ENCODE measurements at places on chromosomes 2 and 18.

DNA sequence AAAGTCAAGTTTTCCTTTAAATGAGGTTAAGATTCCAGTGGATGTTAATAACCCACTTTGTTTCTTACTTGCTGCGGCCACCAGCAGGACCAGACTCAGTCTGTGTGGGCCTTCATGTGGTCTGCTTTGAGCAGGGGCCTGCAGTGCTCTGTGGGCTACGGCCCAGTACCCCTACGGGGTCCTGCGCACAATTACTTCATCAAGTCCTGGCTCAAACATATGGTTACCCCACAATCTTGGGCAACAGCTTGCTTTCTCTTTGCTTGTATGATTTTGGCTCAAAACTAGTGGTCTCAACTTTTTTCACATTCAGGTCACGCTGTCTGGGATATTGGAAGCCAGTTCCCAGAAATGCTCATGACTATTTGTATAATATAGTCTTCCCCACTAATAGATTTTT lies 64.2 kb downstream of the PTPN2 start:
- no peak for DNase-seq

DNA sequence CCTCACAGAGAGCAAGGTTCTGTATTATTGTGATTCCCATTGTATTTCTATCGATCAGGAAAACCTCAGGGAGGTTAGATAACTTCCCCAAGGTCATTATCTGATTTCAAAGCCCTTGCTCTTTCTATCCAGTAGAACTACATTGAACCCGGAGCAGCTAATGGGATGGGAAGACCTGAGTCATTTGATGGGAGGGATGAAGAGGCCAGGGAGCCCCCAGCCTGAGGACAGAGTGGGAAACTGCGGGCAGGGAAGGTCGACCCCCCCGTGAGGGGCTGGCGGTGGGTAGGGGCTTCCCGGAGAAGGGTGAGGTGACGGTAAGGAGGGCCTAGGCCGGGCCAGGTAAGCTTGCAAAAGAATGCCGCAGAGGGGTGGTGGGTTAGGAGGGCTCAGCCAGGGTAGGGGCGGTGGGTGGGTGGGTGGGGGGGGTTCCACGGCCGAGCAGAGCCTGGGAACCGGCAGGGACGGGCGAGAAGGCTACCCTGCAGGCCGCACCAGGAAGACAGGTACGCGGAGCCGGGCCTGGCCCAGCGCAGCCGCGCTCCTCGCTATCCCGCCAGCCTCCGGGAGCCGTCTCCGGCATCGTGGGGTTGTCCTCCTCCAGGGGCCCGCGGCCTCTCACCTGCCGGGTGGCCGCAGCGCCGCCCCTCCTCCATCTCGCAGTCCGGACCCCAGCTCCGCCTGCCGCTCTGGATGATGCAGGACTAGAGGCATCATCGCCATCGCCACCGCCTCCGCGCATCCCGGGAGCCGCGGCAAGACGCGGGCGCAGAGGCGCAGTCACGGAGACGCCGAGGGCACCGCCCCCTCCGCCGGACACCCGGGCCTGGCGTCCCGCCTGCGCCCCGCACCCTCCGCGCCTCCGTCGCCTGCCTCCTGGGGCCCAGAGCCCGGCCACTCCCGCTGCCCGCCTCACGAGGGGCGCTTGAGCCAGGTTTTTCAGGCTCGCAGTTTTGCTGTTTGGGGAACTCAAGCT lies at the start of gene GPR75:
TSS of gene GPR75 (minus strand) at position 762 of the 976 bp plus-strand sequence. CDS start 5,211 bp downstream, outside the sequence.
- DNase-seq, result no peak

DNA sequence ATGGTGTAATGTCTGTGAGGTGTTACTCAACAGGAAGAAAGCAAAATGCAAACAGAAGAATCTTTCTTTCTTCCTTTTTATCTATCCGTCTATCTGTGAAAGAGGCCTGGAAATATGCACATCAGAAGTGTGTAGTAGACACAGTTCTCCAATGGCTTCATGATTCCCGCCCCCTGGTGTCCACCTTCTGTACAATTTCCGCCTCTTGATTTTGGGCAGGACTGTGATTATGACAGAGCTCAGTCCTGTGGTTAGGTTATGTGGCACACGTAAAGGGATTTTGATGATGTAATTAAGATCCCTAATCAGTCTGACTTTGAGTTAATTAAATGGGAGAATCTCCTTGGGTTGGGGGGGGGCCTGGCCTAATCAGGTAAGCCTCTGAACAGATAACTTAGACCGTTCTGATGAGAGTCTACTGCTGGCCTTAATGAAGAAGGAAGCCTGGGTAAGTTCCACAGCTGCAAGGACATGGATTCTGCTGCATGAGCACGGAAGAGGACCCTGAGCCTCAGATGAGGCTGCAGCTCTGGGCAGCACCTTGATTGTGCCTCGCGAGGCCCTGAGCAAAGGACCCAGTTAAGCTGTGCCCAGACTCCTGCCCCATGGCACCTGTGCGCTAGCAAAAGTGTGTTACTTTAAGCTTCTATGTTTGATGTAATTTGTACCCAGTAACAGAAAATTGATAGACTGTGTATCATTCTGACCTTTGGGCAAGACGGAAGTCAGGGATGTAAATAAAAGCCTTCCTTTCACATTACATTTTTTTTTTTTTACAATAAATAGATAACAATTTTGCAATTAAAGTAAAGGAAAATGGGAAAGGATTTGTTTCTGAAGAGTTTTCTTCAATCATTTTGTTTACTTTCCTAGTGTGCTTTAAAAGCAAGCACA lies 11.3 kb upstream of the KCNF1 start:
- DNase-seq, result no peak

- peak; percentile 17 for DNase-seq
Measured at GRCh38 chr2:45890819-45891218, 239.3 kb downstream of the PRKCE start.

GRCh38 chr2:143426296-143426695 lies 297.1 kb downstream of the ARHGAP15 start:
- no peak for DNase-seq

DNA sequence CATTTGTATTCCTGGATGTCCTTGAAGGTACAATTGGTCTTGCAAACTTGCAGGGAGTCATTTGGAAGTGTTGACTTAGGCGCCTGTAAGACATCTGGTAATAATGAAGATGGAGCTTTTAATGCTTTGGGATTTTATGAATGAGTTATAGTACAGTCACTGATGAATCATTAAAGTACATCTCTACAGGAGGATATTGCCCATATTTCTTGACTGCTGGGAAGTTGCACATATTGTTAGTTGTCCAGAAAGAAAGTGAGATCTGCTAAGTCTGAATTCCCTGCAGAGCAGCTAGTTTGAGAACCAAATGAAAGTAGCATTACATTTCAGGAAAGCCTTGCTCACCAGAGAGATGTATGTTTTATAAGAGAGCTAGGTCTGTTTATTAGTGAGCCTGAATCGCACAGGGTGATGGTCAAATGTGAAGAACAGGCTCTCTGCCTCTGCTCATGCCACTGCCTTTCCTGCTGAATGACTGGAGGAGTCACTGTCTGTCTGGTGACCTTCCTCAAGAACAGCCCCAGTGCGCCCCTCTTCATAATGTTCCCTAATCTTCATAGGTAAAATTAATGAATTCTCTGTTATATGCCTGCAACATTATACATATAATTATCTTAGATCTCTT lies 138.9 kb upstream of the KLHL14 start:
- no peak for DNase-seq

GRCh38 chr2:100902817-100903405 lies 83.0 kb downstream of the NPAS2 start:
- no peak for DNase-seq

- DNase-seq, result peak; percentile 92
Measured at GRCh38 chr2:164903951-164904350, 51.4 kb downstream of the SLC38A11 start.

DNA sequence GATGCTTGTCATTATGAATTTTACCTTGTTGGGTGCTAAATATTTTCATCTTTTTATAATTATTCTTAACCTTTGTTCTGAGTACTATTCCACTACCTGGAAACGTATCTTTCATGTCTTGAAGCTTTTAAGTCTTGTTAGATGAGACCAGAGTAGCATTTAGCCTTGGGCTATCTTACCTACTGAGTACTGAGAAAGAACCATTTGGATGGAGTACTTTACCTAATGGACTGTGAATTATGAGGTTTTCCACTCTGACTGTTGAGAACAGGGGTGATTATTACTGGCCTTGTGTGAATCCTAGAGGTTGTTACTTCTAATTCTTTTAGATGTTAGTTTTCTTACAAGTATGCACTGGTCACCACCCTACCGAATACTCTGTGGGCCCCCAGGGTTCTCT lies 63.5 kb downstream of the CCDC102B start:
- DNase-seq, result no peak

DNA sequence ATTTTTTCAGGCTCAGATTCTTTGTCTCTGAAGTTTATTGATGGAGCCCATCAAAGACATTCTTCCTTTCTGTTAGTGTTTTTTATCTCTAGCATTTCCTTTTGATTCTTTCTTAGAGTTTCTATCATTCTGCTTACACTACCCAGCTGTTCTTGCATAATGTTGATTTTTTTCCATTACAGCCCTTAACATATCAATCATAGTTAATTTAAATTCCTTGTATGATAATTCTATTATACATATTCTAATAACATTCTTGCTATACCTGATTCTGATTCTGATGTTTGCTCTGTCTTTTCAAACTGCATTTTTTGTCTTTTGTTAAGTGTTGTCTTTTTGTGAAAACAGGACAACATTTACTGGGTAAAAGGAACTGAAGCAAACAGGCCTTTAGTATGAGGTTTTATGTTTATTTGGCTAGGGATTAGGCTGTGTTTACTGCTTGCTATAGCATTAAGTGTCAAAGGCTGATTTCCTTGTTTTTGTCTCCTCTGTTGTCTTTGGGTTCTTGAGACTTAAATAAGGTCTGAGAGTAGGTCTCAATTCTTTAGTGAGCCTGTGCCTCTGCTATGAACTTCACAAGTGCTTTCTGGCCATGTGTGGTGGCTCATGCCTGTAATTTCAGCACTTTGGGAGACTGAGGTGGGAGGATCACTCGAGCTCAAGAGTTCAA lies 8.0 kb upstream of the STAM2 start:
- no peak for DNase-seq

DNA sequence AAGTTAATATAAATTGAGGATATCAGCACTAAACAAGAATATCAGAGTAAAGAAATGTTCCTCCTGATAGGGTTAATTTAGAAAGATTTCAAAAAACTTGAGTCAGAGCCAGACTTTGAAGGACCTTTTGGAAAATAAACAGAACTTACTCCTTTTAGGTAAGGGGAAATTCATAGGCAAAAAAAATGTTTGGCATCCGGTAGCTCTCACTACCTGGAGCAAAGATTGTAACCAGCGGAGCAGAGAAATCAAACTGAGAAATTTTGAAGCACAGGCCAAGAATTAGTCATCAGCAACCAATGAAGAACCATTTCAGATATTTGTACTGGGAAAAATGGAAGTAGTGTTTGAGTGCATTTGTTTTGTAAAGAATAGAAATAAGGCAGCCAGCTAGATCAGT lies 113.0 kb downstream of the ICA1L start:
- no peak for DNase-seq

GRCh38 chr2:105626966-105627340 lies 117.8 kb upstream of the NCK2 start:
- DNase-seq, result no peak

DNA sequence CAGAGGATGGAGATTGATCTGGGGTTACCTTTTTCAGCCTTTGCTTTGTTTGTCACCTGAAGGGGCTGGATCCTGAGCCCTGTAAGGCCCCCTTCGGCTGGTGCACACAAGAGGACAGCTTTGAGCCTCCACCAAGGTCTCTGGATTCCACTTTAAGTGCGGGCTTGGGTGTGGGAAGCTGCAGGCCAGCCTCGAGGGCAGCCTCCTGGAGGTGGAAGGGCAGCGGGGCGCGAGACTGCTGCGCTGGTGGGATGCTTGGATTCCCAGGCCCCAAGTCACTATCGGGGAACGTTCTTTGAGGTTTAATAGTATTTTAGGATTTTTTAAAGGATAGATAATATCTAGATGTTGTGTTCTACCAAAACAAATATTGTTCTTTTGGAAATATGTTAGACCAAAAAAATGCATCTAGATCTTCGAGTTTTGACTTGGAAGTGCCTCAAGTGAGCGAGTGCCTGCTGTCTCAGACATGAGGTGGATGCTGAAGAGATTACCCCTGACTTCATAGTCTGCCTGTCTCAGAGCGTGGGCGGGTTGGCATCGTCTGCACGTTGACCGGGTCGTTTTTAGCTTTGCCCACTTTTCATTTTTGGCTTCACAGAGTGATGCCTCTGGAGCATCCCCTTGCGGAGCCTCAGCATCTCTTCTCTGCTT lies 113.8 kb downstream of the AGAP1 start:
- DNase-seq, result no peak

GRCh38 chr18:78169174-78169864 lies 810.3 kb upstream of the SALL3 start:
- DNase-seq, result no peak

- peak; percentile 97 for DNase-seq
Measured at GRCh38 chr2:51597086-51597485, 565.2 kb upstream of the NRXN1 start.

DNA sequence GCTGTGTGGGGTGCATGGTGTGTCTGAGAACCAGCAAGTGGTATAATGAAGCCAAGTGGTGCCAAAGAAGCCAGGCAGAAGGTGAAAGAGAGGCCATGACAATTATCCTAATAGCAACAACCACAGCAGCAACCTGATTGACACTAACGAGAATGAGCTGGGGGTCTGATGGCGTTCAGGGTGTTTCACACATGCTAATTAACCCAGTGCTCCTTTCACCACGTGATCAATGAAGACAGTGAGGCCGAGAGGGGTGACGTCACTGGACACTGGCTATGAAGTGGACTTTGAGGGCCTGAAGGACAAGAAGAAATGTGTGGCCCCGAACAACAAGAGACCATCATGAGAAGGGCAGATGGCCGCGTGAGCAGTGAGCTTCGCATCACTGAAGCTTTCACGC lies 364.4 kb upstream of the ID2 start:
- no peak for DNase-seq

GRCh38 chr2:11777066-11777782 lies 30.8 kb downstream of the LPIN1 start:
- DNase-seq, result no peak

DNA sequence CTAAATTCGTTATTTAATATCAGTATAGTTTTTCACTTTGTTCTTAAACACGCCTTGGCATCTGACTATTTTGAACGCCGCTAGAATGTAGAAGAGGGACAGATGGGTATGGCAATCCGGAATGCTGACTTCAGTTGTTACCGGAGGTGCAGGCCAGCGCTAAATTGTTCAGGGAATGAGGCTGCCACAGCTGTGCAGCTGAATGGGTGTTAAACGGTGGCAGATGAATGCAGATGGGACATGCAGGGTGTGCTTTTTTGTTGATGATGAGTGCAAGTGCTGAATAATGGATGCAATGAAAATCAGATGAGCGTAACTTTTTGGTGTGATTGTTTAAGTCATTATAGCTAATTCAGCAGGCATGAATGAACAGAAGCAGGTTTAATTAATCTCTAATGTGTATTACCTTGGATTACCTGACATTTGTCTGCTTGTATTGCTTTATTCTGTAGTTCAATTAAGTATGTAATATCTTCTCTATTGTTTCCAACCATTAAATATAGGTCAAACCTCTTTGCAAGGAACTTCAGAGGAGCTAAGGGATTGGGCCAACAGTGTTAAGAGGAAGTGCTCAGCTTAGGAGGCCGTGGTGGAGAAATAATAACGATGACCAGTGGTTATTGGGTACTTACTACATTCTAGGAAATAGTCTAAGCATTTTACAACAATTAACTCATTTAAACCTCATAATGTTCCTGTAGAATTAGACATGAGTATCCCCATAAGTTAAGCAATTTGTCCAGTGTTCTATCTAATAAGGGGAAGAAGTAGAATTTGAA lies 11.9 kb upstream of the CREG2 start:
- peak; percentile 91 for DNase-seq

All from NCI-H2171 treated with DMSO at 0.1 percent for 48 hours (cell line).